Neural progenitor cell (in vitro differentiated cells): ENCODE measurements at places on chromosomes 16 and 17. TPM values are rescaled to one million over a fixed set of nuclear protein-coding genes. Genes with fewer than 3 reads are reported as not detected.

The TMEM238L gene
- not detected in 2 replicates for total RNA-seq

The SBK1 gene
- total RNA-seq, result 4.6 and 16.4 TPM in 2 replicates

The KRT20 gene
- total RNA-seq, result not detected in 2 replicates

The HS3ST3A1 gene
- total RNA-seq, result 3.0 and 8.4 TPM in 2 replicates

The CBFA2T3 gene
- total RNA-seq, result 0.15 and 0.22 TPM in 2 replicates

- H3K27ac ChIP-seq, result no peak overlapping the region
- no peaks in the 10 kb centered on the region for H3K4me1 ChIP-seq
- DNase-seq, result no peak
- no peaks in the 10 kb centered on the region for H3K27me3 ChIP-seq
- H3K36me3 ChIP-seq, result no peaks in the 10 kb centered on the region
- no peak overlapping the region for H3K4me3 ChIP-seq
Observed at GRCh38 chr16:89785523-89786155, 30.8 kb downstream of the FANCA start.

GRCh38 chr16:85166699-85167588 lies 54.7 kb upstream of the CIBAR2 start:
- H3K27me3 ChIP-seq, result peaks cover 25% of the 10 kb centered on the region
- H3K4me3 ChIP-seq, result no peak overlapping the region
- no peaks in the 10 kb centered on the region for H3K36me3 ChIP-seq
- no peak overlapping the region for H3K27ac ChIP-seq
- no peak for DNase-seq

- peaks cover under 1% of the 10 kb centered on the region for H3K4me1 ChIP-seq
- no peak for DNase-seq
- H3K4me3 ChIP-seq, result no peak overlapping the region
- no peaks in the 10 kb centered on the region for H3K27me3 ChIP-seq
- no peak overlapping the region for H3K27ac ChIP-seq
- H3K36me3 ChIP-seq, result peaks cover 12% of the 10 kb centered on the region
Observed at GRCh38 chr17:41891135-41892020, 26.2 kb upstream of the KLHL11 start.

DNA sequence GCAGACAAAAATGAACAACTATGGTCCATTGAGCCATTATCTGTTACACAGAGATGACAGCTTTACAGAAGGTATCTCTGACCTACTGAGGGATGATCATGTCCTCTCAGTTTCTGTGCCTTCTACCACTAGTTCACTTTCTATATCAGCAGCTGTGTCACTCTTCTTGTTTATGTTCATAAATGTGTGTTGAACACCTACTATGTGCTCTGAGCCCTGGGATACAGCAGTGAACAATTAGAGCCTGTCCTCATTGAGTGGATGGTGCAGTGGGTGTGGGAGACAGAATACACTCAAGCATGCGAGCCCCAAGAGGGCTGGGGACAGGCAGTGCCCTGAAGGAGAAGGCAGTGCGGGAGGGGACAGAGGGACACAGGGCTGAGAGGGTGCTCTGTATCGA lies 92.1 kb downstream of the ABCC6 start:
- no peaks in the 10 kb centered on the region for H3K4me1 ChIP-seq
- no peak for DNase-seq
- H3K36me3 ChIP-seq, result no peaks in the 10 kb centered on the region
- H3K27me3 ChIP-seq, result no peaks in the 10 kb centered on the region

DNA sequence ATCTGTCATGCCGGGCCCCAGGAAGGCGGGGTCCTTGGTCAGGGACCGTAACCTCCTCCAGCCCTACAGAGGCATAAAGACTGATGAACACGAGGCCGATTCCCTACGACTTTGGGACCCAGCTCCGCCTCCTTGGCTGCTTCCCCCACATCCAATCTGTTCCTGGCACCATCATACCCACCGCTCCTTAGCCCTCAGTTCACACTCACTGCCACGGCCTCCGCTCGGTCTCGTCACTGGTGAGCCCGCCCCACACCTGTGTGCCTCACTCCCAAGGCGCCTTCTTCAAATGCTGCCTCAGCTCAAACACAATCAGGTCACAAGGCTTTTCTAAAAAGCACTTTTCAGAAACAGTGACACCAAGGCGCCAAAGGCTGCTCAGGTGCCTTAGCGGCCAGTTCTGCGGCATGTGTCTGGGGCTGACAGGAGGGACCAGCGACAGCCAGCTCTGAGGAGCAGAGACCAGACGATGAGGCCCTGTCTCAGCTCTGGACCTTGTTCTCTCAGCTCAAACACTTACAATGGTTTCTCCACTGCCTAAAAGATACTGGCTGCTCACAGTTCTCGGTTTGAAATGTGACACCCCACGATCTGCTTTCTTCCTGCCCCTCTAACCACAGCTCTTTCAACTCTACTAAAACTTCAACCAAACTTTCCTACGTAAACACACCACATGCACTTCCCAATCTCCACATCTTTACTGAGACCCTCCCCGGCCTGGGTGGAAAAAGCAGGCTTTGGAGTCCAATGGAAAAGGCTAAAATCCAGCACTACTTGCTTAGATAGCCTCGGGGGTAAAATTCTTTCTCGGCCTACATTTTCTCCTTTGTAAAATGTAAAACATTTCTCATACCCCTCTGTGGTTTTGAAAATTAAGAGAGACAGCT lies 33.2 kb downstream of the CYB5D2 start:
- H3K27me3 ChIP-seq, result no peaks in the 10 kb centered on the region
- H3K36me3 ChIP-seq, result no peaks in the 10 kb centered on the region
- no peaks in the 10 kb centered on the region for H3K4me1 ChIP-seq
- H3K27ac ChIP-seq, result no peak overlapping the region

DNA sequence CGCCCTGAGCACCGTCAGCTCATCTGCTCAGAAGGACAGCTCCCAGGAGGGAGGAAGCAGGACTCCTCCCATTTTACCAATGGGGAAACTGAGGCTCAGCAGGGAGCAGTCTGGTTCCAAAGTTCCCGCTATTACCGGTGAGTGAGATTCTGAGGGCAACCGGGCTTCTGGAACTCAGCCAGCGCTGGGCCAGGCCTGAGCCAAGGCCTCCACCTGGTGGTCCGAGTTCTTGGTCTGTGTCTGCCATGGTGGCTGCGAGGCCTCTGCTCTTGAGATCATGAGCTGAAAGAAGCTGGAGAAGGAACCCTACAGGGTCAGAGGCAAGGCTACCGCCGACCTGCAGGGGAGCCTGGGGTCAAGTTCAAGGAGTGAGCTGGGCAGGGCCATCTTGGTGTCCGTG lies 110.8 kb upstream of the GSE1 start:
- H3K27ac ChIP-seq, result no peak overlapping the region
- no peak overlapping the region for H3K4me3 ChIP-seq
- DNase-seq, result no peak

- no peaks in the 10 kb centered on the region for H3K36me3 ChIP-seq
- no peak for DNase-seq
- H3K4me3 ChIP-seq, result no peak overlapping the region
- no peak overlapping the region for H3K27ac ChIP-seq
Observed at GRCh38 chr16:60452646-60453045, 1583.6 kb downstream of the CDH8 start.

DNA sequence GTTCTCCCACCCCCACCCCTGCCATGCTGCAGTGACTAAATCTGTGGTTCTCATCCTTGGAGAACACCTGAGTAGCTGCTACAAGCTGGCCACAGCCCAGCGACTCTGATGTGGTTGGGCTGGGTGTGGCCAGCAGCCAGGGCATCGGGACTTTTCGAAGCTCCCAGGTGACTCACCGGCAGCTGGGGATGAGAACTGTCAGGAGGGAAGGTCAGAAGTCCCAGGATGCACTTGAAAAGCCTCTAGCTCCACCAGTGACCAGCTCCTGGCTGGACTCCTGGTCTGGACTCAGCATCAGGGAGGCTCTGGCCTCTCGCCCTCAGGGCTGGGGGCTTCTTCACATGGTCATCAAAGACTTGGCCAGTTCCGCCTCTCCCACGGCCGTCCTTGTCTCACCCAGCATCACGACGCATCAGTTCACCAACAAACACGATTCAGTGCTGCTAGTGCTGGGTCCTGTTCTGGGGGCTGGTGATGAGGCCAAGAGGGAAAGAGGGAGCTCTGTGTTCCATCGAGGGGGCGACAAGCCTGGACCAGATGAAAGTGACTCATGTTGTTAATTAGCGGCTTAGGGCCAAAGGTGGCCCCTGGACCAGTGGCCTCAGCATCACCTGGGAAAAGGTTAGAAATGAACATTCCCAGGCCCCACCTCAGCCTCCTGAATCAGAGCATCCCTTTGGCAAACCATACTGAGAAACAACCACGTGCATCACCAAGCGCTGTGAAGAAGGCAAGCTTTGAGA lies 3.9 kb upstream of the C17orf99 start:
- H3K4me1 ChIP-seq, result no peaks in the 10 kb centered on the region
- no peak for DNase-seq
- no peaks in the 10 kb centered on the region for H3K36me3 ChIP-seq
- H3K4me3 ChIP-seq, result no peak overlapping the region
- peaks cover 13% of the 10 kb centered on the region for H3K27me3 ChIP-seq

- H3K4me1 ChIP-seq, result peaks cover 9% of the 10 kb centered on the region
- no peaks in the 10 kb centered on the region for H3K27me3 ChIP-seq
- no peak for DNase-seq
- H3K36me3 ChIP-seq, result no peaks in the 10 kb centered on the region
- no peak overlapping the region for H3K4me3 ChIP-seq
Observed at GRCh38 chr16:5008311-5008731, 25.4 kb downstream of the NAGPA start.

DNA sequence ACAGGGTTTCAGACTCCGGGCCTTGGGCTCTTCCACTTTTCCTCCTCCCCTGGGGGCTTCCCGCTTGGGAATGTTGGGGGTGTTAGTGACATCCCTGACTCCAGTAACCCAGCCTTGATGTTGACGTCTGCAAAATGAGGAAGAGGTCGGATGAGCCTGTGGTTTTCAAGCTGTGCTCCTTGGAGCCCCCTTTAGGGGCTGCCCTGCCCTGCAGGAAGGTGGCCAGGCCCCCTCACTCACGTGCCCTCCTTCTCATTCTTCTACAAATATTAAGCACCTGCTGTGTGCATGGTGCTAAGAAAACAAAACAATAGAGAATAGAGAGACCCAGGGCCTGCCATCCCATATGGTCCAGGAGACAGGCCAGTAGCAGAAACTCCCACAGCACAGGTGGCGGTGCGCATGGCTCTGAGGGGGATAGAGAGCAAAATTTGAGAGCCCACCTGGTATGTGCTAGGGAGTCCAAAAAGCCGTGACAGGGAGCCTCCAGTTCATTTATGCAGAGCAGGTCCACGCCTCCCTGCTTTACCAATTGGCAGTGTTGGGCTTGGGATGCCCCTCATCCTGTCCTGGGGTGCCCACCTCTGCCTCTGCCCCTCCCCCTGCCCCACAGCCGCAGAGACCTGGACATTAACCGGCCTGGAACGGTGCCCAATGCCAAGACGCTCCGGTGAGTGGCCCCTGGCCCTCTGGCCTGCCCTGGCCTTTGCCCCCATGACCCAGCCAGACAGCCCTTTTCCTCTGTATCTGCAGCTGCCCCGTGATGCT lies 7.4 kb downstream of the NDRG4 start:
- H3K27ac ChIP-seq, result no peak overlapping the region
- H3K36me3 ChIP-seq, result no peaks in the 10 kb centered on the region
- H3K4me1 ChIP-seq, result no peaks in the 10 kb centered on the region
- no peak for DNase-seq
- peaks cover 6% of the 10 kb centered on the region for H3K27me3 ChIP-seq

DNA sequence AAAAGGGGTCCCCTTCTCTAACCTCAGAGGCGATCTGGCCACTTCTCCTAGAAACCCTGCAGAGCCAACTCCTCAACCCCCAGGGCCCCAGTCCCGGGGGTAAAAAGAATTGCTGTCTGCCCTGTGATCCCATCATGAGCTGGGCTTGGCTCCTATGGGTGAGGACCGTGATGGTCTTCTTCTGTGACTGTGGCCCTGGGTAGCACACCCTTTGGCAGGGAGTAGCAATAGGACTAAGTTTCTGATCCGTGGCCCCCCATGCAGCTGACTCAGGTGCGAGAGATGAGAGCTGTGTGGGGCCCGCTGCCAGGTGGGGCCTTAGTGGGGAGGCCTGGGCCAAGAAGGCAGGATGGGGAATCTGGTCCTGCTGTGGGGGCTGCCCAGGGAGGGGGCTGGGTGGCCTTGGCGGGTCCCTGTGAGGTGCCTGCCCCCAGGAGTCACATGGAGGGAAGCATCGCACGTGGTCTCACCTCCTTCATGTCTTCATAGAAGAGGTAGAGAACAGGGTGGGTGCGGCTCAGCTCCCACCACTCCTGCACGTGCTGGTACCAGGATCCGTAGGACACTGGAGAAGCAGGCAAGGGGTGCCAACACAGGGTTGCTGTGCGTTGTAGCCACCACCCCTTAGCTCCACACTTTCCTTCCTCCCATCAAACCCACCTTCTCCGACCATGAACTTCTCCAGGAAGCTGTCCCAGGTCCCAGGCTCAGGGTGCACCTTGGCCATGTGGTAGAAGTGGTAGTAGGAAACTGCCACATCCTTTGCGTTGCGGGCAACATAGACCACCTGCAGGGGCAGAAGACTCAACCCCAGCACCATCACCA lies 3.3 kb downstream of the SULT1A1 start:
- peaks cover 6% of the 10 kb centered on the region for H3K4me1 ChIP-seq
- DNase-seq, result no peak
- no peaks in the 10 kb centered on the region for H3K27me3 ChIP-seq
- no peak overlapping the region for H3K4me3 ChIP-seq

GRCh38 chr16:76441876-76442275 lies 164.7 kb downstream of the CNTNAP4 start:
- H3K4me3 ChIP-seq, result no peak overlapping the region
- peak; percentile 50 for DNase-seq
- H3K27me3 ChIP-seq, result no peaks in the 10 kb centered on the region
- H3K27ac ChIP-seq, result no peak overlapping the region
- no peaks in the 10 kb centered on the region for H3K36me3 ChIP-seq
- H3K4me1 ChIP-seq, result peaks cover 18% of the 10 kb centered on the region

GRCh38 chr17:8447799-8448198 lies 12.1 kb downstream of the NDEL1 start:
- H3K27ac ChIP-seq, result no peak overlapping the region
- DNase-seq, result peak; percentile 10
- H3K36me3 ChIP-seq, result peaks cover 19% of the 10 kb centered on the region
- peaks cover 8% of the 10 kb centered on the region for H3K4me1 ChIP-seq
- H3K27me3 ChIP-seq, result no peaks in the 10 kb centered on the region

DNA sequence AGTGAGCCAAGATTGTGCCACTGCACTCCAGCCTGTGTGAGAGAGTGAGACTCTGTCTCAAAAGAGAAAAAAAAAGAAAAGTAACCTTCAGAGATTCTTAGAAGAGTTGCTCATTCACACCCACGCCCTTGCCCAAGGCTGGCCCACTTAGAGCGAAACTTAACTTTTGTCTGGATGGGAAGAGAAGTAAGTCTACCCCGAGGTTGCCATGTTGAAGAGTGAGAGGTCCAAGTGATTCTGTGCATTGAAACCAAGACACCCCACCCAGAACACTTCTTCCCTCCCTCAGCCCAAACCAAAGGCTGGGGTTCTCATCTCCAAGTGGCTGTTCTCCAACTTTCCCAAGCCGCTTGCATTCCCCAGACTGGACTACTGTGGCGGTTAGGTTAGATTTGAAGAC lies 2.4 kb upstream of the CISD3 start:
- no peak overlapping the region for H3K4me3 ChIP-seq
- peaks cover 5% of the 10 kb centered on the region for H3K4me1 ChIP-seq
- H3K27me3 ChIP-seq, result peaks cover 13% of the 10 kb centered on the region
- no peaks in the 10 kb centered on the region for H3K36me3 ChIP-seq
- H3K27ac ChIP-seq, result no peak overlapping the region
